Coronary artery (tissue), 2 donors: ENCODE measurements at places on chromosomes 3 and 15.

DNA sequence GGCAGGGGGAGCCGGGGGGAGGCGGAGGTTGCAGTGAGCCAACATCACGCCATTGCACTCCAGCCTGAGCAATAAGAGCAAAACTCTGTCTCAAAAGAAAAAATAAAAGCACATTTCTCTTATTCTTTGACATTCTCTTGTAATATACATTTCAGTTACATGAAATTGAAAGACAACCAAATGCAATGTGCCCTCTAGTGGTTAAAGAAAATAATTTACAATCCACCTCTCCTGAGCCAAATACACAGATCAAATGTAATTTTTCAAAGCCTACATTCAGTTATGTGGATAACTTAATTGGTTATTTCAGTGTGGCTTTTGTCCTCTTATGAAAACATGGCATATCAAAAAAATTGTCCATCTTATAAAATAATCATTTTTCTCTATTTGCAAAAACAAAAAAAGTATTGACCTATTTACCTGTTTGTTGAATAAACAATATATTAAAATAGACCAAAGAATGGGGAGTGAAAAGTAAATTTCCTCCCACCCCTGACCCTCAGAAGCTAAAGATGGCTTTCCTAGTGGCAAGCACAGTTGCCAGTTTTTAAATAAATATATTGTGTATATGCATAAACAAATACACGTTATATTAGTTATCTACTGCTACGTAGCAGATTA, 14.2 kb upstream of the U2SURP start:
- DNase-seq = no peak

DNA sequence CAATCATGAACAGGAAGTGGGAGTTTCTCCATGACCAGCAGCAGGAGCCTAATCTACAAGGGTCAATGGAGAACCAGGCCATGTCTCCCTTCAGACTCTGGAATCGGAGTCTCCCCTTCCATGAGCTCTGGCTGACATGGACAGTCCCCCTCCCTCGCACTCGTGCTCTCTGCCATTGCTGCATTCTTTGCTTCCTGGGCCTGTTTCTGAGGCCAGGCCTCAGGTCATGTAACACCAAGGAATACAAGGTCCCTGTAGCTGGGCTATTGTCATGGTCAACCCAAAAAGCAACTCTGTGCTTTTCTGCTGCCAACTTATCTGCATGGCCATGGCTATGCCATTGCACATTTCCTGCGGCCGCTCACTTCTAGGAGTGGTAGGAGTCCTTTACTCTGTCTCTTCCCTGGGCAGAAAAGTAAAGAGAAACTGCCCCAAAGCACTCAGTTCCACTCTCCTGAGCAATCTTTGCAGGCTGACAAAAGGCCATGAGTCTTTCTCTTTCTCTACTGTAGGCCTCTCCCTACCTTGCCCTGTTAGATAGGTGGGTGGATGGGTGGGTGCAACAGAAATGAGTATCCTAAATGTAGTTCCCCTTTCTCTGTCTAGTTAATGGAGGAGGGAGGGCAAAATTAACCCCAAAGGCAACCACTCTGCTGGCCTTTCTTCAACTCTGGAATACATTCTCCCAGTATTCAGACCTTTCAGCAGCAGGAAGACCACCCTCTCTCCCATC, 40.8 kb upstream of the PROK2 start:
- DNase-seq = no peak

GRCh38 chr3:1072041-1072440, 20.8 kb upstream of the CNTN6 start:
- DNase-seq = no peak

GRCh38 chr3:170852324-170852723, 17.7 kb downstream of the RPL22L1 start:
- no peak for DNase-seq

DNA sequence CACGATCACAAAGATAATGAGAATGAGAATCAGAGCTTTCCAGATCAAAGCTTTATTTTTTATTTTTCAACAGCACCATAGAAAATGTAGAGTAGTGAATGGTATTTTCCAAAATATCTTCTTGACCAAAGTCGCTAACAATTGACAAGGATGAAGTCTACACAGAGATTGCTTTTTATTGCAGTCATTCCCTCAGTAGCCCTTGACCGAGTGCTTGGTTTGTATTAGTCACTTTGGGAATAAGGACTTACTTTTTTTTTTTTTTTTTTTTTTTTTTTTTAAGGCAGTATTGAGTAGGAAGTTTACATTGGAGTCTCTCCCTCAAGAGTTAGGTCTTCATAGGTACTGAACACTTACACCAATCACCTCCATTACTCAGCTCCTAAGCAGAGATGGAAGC, 39.8 kb downstream of the THRB start:
- DNase-seq = no peak

GRCh38 chr3:128605091-128606046, 45.2 kb downstream of the RPN1 start:
- no peak for DNase-seq

- DNase-seq = no peak
Observed at GRCh38 chr15:67024998-67025368, 40.4 kb upstream of the SMAD3 start.

- DNase-seq = no peak
Observed at GRCh38 chr3:113532698-113533533, 561 bp downstream of the SIDT1 start.
